ENCODE measurements at places on chromosomes 6 and 20.

- no peak for DNase-seq
These were observed 223.9 kb downstream of the PHF3 start for GRCh38 chr6:63859528-63859927.

DNA sequence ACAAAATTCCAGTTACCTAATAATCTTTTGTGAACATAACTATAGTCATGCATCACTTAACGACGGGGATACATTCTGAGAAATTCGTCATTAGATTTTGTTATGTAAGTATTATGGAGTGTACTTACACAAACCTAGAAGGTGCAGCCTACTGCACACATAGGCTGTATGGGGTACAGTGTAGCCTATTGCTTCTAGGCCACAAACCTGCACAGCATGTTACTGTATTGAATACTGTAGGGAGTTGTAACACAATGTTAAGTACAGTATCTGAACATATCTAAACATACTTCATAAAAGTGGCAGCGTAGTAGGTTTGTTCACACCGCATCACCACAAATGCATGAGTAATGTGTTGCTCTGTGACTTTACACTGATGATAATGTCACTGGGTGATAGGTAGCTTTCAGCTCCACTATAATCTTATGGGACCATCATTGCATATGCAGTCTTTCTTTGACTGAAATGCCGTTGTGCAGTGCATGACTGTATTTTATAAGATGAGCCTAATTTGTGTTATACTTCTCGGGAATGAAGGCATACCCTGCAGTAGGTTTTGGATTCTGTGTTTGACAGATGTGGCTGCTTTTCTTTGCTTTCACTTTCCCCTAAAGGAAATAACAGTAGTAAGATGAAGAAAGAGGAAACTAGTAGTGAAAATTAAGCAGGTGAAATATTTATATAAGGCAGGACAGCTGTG is 365.6 kb downstream of the FARS2 start:
- DNase-seq = no peak

GRCh38 chr6:22892452-22892851 is 323.1 kb downstream of the HDGFL1 start:
- DNase-seq = peak; percentile 54

GRCh38 chr6:8619853-8620252 is 184.5 kb upstream of the SLC35B3 start:
- DNase-seq = no peak

- DNase-seq = no peak
These were observed 124.0 kb upstream of the ECI2 start for GRCh38 chr6:4259391-4259790.

DNA sequence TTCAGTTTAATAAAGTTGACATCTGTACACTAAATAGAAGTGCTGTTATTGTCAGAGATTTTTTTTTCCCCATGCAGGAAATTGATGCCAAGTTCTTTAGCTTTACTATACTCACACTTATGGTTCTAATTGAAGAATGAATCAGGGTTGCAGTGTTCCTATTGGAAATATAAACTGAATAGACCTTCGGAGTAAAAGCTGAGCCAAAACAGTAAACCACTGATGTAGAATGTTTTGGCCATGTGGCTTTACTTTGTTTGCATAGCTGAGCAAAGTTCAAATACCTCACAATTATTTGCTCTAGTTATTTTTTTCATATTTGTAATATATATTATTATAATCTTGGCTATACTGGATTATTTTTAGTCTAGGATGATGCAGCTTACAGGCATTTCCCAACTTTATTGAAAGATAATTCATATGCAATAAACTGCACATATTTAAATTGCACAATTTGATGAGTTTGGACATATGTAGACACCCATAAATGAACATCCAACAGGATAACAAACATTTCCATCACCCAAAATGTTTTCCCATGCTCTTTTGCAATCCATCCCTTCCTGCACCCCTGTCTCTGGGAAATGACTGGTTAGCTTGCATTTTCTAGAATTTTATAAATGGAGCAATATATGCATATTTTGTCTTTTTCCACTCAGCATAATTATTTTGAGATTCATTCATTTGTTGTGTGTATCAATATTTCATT is 105.8 kb upstream of the NOX3 start:
- DNase-seq = no peak

DNA sequence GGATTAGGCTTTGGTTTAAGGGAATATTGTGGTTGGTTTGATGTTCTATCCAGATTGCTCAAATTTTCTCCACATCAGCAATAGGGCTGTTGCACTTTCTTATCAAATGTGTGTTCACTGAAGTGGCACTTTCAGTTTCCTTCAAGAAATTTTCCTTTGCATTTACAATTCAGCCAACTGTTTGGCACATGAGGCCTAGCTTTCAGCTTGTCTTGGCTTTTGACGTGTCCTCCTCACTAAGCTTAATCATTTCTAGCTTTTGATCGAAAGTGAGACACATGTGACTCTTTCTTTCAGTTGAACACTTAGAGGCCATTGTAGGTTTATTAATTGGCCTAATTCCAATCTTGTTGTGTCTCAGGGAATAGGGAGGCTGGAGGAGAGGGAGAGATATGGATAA is 104.8 kb downstream of the FLRT3 start:
- no peak for DNase-seq

DNA sequence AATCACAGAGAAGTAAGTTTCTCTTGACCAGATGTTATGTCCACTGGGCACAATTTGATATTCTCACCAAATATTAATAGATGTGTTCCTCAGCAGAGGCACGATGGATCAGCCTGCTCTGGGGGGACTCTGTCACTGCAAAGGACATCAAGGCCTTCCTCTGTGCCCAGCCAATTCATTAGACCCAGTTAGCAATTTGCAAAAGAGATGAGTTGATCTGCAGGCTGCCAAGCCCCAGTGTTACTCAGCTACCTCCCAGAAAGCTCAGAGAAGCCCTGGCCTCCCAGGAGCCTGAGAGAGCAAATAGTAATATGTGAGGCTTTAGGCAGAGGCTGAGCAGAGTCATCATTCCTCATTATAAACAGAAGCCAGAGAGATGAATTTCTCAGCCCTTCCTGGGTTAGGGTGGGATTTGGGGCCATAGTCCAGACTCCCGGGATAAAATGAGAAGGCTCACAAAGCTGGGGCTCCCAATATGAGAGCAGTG is 54.2 kb downstream of the ZNF831 start:
- no peak for DNase-seq

GRCh38 chr20:15195378-15195777 is 858.0 kb upstream of the FLRT3 start:
- DNase-seq = no peak

- no peak for DNase-seq
These were observed 17.4 kb upstream of the HM13 start for GRCh38 chr20:31496761-31497295.

GRCh38 chr6:57109880-57110279 is 19.9 kb downstream of the ZNF451 start:
- no peak for DNase-seq

DNA sequence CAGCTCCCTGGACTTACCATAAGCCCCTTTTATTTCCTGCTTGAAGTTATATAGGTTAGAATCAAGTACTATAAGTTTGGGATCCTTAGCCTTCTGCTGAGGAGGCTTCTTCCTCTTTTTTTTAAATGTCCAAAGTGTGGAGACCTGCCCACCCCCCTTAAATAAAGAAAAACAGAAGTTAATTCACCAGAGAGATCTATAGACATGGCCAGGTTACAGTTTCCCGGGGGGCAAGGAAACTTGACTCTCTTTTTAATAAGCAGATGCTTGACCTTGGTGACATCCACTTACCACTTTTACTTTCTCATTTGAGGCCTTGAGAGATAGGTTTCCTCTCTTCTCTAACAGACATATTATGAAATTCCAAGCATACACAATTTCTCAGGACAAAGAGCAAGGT is 88.3 kb downstream of the BMP2 start:
- DNase-seq = no peak

- no peak for DNase-seq
These were observed 229.8 kb downstream of the TMEM242 start for GRCh38 chr6:157093536-157093935.

- DNase-seq = no peak
These were observed 21.5 kb upstream of the HLA-C start for GRCh38 chr6:31293343-31293742.

Data from T1000 (cell line).